8988T (cell line): ENCODE measurements at places on chromosomes 2 and 18.

GRCh38 chr2:170044751-170045478, 133.0 kb upstream of the MYO3B start:
- DNase-seq, result no peak

GRCh38 chr2:269356-270030, 4.7 kb downstream of the ACP1 start:
- no peak for DNase-seq

GRCh38 chr2:98824256-98825019, 93.5 kb upstream of the MGAT4A start:
- no peak for DNase-seq

- peak; percentile 76 for DNase-seq
Measured at GRCh38 chr2:240991378-240992263, 6.8 kb upstream of the SNED1 start.

DNA sequence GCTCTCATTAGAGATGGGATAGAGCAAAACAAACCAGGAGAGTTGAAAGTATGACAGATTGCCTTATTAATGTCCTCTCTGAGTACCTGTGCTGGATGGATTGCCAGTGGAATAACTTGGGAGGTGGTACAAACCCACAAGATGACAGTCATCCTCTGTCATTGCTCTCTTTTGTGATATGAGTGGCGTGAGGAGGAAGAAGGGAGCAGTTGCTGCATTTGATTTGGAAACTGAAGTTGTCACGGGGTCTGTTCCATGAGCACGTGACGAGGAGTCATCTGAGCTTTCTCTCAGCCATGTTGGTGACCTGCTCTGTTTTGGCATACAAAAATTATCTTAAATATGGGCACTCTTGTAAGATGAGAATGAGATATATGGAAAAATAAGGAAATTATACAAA, 204.9 kb downstream of the FAM210A start:
- DNase-seq, result no peak

GRCh38 chr2:45134726-45135125, 125.5 kb upstream of the SIX2 start:
- DNase-seq, result no peak

GRCh38 chr2:12554224-12555011, 162.3 kb upstream of the TRIB2 start:
- no peak for DNase-seq

DNA sequence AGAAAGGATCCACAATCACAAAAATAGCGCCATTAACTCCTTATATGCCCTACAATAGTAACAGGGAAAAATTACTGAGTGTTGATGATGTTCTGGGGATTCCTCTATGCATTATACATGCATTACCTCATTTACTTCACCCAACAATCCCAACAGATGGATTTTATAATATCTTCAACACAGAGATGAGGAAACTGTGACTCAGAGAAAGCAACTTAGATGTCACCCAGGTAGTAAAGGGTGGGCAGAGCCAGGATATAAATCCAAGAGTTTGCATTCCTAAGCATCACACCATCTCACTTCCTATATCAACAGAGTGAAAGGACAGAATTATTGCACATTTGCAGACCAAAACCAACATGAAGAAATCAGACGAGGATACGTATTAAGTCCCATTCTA, 144.2 kb downstream of the TCF4 start:
- DNase-seq, result no peak

DNA sequence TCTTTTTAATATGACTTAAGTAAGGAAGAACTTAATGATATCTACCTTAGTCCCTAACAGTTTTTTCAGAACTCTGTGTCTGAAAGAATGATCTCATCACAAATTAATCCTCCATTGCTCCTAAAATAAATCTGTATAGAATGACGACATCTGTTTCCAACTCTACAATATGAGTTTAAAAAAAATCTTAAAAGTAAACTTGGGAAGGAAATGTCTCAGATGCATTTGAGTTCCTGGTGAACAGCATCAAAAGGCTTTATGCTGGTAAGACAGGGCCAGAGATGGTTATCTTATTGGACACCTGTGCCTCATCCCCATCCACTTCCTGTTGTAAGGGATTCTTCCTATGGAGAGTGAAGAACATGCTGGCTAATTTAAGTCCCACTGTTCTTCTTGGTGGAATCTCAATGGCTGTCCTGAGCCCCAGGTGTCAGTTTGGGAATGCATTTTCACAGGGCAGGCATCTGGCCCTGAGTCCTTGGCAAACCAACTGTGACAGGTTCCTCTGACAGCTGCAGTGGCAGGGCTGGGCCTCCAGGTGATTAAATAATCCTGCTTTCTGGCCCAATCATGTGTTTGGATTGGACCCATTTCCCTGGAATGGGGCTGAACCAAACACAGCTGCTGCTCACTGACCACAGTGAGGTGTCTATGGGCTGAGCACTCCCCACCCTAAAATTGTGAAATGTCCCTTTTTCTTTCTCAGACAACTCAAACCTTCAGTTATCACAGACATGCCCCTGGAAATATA, 12.9 kb upstream of the NCKAP5 start:
- no peak for DNase-seq

DNA sequence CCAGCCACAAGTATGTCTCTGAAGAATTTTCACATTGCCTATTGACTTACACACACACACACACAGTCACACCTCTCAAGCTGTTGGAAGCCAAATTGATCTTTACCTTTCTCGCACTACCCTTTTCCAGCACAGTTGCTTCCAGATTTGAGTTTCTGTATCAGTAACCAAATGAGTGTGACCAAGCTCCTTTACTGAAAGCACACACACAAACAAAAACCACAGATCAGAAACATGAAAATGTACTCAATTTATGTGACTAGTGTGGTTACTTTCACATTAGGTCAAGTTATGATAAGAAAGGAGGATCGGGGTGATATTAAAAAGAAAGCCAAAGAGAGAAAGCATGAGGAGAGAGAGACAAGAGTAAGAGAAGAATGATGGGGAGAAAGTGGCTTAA, 993.9 kb upstream of the POU3F3 start:
- no peak for DNase-seq

GRCh38 chr2:22274661-22275060, 1110.3 kb upstream of the KLHL29 start:
- DNase-seq, result no peak

GRCh38 chr18:55864281-55864680, 276.3 kb upstream of the TCF4 start:
- no peak for DNase-seq

DNA sequence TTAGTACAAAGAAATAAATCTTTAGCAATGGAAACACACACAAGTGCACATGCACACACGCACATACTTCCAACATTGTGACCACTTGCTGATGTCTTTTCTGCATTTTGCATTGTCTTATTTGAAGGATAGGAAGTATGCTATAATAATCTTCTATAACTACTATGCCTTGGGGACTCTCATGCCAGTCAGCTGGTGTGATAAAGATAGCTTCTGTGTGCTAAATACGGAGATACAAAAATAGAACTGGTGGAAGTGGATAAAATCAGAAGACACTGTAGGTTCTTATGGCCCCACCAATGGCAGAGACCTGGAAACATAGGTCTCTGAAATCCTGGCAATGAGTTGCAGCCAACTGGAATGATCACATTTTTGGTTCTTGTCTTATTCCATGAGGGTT, 31.5 kb upstream of the RASGRP3 start:
- no peak for DNase-seq

- no peak for DNase-seq
Measured at GRCh38 chr2:3461801-3462492, 57.4 kb downstream of the ADI1 start.

DNA sequence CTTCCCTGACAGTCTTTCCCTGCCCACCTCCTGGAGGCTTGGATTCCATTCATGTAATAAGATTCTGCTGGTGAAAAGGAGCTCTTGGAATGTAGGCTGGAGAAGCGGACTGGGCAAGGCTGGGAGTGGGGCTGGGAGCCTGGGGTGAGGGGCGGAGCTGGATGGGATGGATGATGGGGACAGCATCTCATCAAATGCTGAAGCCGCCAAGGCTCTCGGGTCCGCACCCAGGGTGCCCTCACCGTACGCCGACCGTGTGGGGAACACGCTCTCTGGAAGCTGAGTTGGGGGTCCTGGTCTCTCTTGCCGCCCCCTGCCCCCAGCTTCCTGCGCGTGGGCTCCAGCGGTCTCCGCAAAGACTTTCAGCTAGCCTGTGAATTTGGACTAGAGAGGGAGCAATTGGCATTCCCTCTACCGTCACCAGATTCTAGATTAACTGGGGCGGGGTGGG, 9.1 kb downstream of the RAX start:
- DNase-seq, result no peak

- no peak for DNase-seq
Measured at GRCh38 chr2:19327496-19327895, 30.9 kb downstream of the OSR1 start.

DNA sequence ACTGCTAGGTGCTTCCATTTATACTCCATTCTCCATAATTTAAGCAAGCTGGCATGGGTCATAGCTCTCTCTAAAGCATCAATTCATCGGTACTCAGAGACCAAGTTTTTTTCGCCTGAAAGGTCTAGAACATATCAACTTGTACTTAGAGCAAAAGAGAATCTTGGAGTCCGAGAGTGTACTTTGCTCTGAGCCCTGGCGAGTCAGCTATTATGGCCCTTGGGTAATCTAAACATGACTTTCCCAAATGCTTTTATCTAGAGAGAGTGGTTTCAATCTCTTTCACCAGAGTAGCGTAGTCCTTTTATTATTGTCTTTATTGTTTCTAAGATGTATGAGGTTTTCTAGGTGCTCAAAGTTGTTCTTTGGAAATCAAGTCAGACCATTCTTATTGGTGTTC, 34.4 kb downstream of the MAIP1 start:
- DNase-seq, result no peak

- DNase-seq, result no peak
Measured at GRCh38 chr18:9095297-9096006, 7.0 kb upstream of the NDUFV2 start.

DNA sequence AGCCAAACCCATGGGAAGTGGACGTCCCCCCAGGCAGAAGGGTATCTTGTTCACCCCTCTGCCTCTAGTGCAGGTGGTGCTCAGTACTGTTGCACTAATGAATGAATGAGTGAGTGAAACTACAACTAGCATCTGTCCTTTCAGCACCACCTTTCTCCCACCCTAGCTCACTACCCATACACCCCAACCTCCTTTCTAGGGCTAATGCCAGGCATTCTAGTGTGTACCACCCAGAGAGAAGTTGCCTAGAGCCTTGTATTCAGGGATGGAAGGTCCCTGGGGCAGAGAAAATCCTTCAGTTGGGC, 22.5 kb downstream of the CCT7 start:
- DNase-seq, result no peak

DNA sequence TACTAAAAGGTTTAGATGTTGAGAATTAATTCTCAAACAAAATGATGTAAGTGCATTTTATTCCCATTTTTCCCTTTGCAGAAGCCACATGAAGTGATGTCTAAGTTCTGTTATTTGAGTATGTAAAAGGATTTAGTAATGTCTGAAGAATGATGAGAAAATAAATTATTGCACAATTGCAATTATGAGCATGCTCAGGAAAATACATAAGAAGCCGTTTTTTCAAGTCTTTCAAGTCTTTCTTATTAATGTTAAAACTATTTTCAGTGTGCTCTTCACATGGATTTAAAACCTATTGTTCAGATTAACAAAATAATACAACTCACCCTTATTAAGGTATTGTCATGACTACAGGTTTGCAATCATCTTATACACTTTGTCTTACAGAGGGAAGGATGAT, 331.4 kb upstream of the NETO1 start:
- DNase-seq, result no peak

GRCh38 chr18:34866739-34867138, 156.6 kb downstream of the DTNA start:
- DNase-seq, result no peak

- no peak for DNase-seq
Measured at GRCh38 chr18:23752363-23752762, 63.1 kb downstream of the LAMA3 start.

- DNase-seq, result no peak
Measured at GRCh38 chr2:165584126-165584654, 114.7 kb downstream of the CSRNP3 start.

GRCh38 chr2:205352593-205352992, 329.7 kb upstream of the NRP2 start:
- no peak for DNase-seq

- DNase-seq, result no peak
Measured at GRCh38 chr2:1620081-1620480, 124.2 kb downstream of the PXDN start.

- no peak for DNase-seq
Measured at GRCh38 chr2:95305380-95306061, 8.4 kb downstream of the KCNIP3 start.

GRCh38 chr2:70501728-70502127, 51.9 kb downstream of the TGFA start:
- no peak for DNase-seq

- DNase-seq, result no peak
Measured at GRCh38 chr2:207241198-207241597, 75.5 kb upstream of the KLF7 start.

- no peak for DNase-seq
Measured at GRCh38 chr2:58182527-58182926, 58.6 kb downstream of the FANCL start.

DNA sequence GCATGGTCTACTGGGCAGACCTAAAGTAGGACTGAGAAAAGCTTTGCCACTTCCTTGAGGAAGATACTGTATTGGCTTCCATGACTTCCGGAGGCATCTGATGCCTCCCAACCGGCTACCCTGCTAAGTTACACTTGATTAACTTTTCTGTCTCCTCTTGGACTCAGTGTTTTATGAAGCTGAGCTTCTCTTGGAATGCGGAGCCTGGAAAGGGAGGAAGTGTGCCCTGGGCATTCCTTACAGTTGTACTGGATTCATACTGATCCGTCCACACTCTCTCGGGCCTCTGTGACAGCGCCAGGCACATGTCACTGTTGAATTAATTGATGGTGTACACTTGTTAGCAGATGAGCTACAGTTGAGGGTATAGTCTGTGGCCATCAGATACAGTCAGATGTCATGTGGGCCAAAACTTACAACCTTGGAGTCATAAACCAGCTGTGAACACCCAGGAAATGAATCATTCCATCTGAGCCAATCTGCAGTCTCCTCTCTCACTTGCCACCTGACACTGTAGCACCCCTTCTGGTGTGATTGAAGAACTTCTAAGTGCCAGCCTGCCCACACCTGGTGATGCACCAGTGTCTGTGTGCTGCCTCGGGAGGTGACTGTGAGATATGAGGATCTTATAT, 122.5 kb downstream of the FHOD3 start:
- no peak for DNase-seq

DNA sequence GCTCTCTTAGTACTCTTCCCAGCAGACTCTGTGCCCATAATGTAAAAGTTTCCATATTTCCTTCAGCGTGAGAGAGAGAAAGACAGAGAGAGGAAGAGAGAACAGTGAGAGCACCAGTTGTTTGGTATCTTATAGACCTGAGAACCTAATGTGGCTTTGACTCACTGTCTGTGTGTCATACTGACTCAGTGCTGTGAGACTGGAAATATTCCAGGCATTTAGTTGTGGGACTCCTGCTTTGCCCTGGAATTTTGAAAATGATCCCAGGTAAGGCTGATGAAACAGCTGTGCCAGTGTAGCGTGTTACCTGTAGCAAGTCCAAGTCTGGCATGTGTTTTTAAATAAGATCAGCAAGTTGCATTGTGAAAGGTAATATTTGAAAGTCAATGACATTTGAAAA, 87.9 kb upstream of the KCNH7 start:
- DNase-seq, result no peak
